Glutamatergic neuron (in vitro differentiated cells): ENCODE measurements at places on chromosomes 5 and 9.

DNA sequence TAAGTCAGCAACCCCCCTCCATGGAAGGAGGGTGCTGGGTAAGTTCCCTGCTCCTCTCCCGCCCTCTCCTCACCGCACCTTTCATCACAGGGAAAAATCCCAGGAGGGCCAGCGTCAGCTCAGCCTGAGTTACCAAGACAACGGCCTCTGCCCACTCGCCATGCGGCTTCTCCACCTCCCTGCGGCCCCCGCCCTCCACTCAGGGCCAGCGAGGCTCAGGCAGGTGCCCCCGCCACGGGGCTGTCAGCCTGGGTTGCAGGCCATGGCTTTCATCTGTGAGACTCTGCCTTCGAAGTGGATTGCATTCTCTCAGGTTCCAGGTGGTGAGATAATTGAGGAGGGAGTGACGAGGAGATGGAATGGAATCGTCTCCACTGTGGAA lies 27.2 kb upstream of the LAMC3 start:
- no peak for DNase-seq

GRCh38 chr5:68192679-68193060 lies 22.9 kb upstream of the PIK3R1 start:
- no peak for DNase-seq

GRCh38 chr9:114278356-114278755 lies 44.5 kb upstream of the ORM1 start:
- no peak for DNase-seq

DNA sequence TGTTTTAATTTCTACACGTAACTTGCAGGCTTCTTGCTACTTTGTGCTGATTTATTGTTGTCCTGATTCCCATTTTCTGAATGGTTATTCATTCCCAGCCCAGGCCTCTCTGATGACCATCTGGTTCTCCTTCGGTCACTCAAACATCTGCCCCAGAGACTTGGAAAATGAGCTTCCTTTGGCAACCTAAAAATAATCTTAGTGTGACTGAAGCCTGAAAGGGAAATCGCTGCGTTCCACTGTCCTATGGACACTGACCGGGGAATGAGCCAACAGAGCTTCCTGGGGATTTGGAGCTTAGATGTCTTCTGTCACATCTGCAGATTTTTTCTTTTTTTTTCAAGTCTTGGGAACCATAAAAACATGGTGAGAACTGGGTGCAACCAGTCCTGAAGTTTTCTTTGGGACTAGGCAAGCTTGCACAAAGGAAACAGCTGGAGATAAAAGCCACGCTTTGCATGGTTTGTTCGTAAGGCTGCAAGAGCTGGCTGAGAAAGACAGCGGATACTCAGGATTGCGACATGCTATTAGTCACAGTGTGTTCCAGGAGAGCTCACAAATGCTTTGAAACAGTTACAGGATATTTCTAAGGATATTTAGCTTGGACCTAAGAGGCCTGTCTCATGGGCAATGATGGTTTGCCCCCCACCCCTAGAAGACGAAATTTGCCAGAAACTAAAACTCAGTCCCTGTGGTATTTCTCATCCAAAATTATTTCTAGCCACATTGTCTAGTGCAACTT lies 146.2 kb downstream of the GOLPH3 start:
- DNase-seq: no peak

DNA sequence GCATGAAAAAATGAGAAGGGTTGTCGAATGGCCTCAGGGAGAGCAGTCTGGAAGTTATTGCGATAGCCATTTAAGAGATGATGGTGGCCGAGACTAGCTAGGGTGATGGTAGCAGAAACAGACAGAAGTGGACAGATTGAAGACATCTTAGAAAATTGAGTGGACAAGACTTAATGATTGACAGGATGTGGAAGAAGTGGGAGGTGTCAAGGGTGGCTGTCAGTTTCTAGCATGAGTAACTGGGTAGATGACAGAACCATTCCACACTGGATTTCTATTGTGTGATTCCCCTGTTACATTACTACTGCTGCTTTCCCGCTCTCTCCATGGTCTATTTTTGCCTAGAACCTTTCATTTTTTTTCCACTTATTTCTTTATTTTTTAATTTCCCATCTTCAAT lies 12.6 kb downstream of the CHMP5 start:
- DNase-seq: no peak

GRCh38 chr5:9339206-9339818 lies 206.6 kb downstream of the SEMA5A start:
- DNase-seq: peak; percentile 33

DNA sequence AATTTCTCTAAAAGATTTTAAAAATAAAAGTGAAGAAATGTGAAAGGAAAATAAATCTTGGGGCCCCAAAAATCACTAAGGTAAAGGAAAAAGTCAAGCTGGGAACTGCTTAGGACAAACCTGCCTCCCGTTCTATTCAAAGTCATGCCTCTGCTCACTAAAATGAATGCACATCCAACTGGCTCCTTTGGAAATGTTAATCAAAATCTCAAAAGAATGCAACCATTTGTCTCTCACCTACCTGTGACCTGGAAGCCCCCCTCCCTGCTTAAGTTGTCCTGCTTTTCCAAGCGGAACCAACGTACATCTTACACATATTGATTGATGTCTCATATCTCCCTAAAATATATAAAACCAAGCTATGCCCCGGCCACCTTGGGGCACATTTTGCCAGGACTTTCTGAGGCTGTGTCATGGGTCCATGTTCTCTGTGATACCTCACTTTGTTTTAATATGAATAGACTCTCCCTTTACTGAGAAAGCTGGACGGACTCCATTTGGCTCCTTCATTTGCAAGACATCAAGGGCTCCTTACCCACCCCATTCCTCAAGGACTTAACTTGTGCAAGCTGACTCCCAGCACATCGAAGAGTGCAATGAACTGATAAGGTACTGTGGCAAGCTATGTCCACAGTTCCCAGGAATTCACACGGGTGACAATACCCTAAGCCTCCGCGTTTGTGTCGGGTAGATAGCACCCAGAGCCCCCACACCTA lies 164.3 kb downstream of the SMC2 start:
- DNase-seq: no peak

DNA sequence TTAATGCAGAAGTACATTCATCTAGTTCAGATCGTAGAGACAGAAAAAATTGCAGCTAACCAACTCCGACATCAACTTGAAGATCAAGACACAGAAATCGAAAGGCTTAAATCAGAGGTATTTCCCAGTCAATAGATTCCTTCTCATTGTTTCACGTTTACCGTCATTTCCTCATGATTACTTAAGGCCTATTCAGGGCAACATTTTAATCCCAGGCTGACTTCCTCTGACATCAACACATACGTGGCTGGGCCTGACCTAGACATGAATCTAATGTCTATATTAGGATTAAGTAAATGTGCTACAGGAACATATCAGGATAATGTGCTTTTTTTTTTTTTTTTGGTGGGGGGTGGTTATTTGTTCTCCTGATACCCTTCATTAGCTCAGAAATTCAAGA lies 107.9 kb downstream of the RASGRF2 start:
- DNase-seq: no peak

DNA sequence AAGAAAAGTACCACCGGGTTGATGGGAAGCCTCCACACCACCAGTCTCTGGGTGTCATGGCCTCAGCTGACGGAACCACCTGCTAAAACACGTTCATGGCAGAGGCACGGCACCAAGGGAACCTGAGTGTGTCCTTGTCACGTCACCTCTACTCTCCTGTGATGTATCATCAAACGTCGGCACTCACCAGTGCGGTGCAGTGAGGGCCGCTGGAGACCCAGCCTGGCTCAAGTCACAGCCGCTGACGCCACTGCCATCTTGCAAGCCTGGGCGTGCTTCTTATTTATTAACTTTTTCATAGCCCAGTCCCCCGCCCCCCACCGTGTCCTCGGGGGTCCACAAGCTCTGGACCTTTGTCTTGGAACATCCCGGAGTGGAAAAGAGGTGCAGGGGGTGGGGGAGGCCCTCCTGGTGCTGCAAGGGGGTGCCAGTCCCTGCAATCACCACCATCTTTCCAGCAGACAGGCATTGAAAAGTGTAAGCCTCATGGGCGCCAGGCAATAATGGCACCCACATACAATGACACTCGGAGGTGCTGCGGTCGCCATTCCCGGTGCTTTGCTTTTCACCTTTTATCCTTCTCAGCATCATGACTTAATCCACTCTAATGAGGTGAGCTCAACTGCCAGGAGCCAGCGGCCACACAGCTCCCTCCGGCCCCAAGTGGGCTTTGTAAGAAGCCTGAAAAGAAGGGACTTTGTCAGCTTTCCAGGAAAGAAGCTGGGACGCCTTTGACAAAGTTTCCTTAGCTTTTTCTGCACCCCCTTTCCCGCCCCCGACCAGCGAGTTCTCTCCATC lies 202.3 kb upstream of the IRX1 start:
- DNase-seq: no peak

- DNase-seq: no peak
Measured at GRCh38 chr5:169745441-169746146, 108.5 kb downstream of the DOCK2 start.

DNA sequence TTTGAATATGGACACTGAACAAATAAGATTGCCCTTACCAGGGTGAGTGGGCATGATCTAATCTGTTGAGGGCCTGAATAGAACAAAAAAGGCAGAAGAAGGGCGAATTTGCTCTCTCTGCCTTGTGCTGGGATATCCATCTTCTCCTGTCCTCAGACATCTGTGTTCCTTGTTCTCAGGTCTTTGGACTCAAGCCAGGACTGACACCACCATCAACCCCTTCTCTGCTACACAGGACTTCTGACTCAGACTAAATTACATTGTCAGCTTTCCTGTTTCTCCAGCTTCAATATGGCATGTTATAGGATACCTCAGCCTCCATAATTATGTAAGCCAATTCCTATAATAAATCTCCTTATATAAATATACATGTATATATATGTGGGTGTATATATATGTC lies 40.8 kb upstream of the SLCO6A1 start:
- DNase-seq: no peak

- no peak for DNase-seq
Measured at GRCh38 chr5:6392561-6392960, 14.2 kb upstream of the MED10 start.

GRCh38 chr9:84785792-84786547 lies 116.4 kb downstream of the NTRK2 start:
- DNase-seq: no peak

DNA sequence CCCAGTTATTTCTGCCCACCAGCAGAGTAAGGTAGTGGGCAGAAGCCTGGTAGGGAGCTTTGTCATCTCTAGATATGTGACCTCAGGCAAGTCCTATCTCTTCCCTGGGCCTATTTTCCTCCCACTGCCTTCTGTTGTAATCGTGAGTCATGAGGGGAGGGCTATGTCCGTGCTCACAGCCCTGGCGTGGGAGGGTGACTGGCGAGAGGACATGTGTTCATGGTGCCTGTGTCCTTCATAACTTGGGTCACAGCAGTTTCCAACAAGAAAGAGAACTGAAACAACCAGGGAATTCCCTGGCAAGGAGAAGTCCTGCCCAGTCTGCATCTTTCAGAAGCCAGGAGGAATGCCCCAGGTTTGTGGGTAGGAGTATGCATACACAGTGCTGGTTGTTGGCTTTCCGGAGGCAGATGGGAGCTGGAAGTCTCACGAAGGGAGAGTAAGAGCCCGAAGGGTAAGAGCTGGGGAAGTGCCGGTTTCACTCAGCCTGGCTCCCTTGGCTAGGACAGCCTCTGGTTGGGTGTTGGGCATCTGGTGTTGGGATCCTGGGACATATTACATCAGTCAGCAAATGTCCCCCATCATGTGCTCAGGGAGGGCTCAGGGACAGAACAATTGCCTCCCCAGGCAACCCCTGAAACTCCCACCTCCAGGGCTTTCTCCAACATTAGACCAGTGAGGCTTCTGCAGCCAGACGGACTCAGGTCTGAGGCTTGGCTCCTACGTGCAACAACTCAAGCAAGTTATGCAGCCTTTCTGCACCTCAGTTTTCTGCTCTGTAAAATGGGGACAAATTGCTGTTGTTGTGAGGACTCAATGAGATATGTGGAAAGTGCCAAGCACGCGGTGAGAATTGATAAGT lies 4.3 kb upstream of the TIFAB start:
- DNase-seq: no peak

DNA sequence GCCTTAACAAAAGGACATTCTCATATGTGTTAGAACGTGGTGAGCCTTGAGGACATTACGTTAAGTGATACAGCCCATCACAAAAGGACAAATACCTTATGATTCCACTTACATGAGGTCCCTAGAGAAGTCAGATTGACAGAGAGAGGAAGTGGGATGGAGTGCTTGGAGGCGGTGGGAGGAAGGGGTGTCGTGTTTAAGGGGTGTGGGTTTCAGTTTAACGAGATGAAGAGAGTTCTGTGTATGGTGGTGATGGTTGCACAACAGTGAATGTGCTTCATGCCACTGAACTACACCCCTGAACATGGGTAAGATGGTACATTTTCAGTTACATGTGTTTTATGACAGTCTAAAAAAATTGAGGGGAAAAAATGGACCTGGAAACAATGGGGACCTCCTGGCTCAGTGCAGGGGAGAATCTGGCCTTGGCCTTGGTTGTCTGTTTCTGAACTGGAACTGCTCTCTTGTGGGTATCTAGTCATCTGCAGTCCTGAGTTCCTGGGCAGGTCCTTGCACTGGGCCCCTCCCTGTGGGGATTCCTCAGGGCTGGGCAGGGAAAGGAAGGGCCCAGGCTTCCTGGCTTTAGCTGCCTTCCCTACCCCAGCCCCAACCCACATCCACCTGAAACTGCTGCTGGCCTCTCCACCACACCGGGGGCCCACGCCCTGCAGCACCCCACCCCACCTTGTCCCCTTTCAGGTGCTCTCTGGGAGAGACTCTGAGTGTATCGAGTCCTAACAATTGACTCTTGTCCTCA lies 17.8 kb downstream of the LRRC8A start:
- DNase-seq: no peak

GRCh38 chr5:132209131-132209530 lies 18.5 kb downstream of the P4HA2 start:
- DNase-seq: no peak

DNA sequence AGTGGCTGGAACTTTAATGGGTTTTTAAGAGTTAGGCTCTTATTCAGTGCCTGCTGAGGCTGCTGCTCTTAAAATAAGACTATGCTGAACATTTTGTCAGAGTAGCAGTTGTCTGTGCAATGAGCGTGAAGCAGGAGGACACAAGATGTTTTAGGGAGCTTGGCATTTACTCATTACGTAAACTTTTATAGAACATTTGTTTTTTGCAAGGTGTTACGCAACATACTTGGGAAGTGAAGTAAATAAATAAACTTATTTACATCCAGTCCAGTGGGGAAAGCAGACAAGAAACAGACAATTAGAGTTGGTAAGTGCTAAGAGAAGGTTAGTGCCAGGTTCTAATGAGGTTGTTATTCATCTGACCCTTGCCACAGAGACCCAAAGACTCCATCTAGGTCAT lies 226.0 kb downstream of the HINT1 start:
- DNase-seq: no peak

DNA sequence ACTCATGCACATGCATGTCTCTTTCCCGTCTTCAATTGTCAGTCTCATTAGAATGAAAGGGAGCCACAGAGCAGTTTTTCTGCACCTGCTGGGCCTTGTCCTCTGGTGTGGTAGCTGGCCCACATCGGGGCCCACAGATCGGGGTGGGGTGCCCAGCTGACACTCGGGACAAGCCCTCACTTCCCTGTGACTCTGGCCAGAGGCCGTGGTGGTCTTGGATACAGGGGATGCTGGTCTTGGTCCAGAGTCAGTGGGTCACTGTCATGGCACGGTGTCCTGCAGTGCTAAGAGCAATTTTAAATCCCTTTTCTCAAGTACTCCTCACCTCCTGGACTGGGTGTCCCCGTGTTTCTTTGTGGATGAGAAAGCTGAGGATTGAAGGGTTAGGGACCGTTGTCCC lies 193.2 kb downstream of the CACNA1B start:
- no peak for DNase-seq

GRCh38 chr5:172785429-172786088 lies 14.6 kb upstream of the DUSP1 start:
- no peak for DNase-seq

- no peak for DNase-seq
Measured at GRCh38 chr5:10585518-10585915, 21.6 kb downstream of the ANKRD33B start.
